HFF-Myc (cell line): ENCODE measurements at places on chromosomes 1 and 21.

GRCh38 chr1:108801101-108801500, 54.6 kb downstream of the STXBP3 start:
- no peak for DNase-seq

DNA sequence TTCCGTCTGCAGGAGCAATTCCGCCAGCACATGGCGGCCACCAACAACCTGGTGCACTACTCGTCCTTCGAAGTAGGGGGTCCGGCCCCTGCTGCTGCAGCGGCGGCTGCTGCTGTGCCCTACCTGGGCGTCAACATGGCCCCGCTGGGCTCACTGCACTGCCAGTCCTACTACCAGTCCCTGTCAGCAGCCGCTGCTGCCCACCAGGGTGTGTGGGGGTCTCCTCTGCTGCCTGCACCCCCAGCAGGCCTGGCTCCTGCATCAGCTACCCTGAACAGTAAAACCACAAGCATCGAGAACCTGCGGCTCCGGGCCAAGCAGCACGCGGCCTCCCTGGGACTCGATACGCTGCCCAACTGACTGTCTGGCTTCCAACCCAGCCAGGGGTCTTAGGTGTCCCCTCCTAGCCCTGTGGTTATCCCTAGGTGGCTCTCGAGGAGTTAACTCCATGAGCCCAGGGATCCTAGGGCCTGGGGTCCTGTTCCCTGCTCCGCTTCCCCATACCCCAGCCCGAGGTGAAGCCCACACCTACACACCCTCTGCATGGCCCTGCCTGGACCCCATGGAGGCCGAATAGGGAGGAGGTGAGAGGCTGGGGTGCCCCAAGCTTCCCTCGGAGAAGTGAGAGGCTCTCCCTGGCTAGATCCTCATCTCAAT, 22.6 kb downstream of the DMBX1 start:
- DNase-seq: no peak

DNA sequence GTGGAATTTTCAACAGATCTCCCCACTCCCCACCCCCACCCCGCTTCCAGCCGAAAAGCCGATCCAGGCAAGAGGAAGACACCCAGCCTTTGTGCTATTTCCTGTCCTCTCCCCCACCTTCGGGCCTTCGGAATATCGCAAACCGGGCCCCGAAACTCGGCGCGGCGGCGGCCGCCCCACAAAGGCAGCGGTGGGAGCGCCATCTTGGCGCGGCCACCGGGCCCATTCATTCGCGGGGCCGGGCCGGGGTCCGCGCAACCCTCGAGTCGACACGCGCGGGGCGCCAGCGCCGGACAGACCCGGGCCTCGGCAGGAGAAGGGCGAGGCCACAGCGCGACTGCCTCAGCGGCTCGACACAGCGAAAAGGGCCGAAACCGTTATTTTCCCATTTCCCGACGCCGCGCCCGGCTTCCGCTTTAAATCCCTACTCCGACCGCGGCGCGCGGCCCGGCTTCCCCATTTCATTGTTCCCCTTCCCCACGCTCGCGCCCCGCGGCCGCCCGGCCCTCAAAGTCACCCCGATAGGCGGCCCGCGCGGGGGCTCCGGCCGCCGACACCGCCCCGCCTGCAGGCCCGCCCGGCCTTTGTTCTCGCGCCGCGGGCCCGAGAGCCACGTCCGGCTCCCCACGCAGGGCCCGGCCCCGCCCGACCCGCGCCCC, 911 bp downstream of the GNB1 start:
- DNase-seq: no peak

- DNase-seq: no peak
These were observed 54.5 kb downstream of the LGR6 start for GRCh38 chr1:202247837-202248795.

DNA sequence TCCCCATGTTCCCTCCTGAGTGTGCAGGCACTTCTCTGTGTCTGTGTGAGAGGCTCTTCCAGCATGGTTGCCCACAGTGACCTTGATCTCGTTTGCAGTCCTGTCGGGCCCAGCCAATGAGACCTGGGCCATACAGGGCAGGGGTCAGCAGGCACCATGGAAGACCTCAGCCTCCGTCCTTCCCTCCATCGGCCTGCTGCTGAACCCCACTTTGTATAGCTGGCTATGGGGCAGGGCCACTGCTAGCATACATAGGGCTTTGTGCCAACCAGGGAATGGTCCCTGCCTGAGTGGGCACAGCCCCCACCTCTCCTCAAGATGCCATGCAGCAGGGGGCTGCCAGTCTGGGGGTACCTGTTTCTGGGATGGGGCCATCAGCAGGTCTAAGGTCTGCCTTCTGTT, 3.8 kb downstream of the C1orf35 start:
- no peak for DNase-seq

DNA sequence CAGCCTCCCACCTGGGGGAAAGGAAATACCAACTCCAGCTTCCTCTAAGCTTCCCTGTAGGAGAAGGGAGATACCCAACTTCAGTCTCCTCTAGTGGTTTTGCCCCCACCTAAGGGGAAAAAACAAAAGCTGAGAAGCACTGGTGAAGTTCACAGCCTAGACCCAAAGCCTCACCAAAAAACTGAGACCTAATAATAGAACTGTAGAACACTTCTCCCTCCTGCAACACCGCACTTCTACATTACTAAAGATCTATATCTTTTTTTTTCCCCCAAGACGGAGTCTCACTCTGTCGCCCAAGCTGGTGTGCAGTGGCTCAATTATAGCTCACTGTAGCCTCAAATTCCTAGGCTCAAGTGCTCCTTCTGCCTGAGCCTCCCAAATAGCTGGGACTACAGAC, 43.2 kb downstream of the SLC2A1 start:
- DNase-seq: no peak

DNA sequence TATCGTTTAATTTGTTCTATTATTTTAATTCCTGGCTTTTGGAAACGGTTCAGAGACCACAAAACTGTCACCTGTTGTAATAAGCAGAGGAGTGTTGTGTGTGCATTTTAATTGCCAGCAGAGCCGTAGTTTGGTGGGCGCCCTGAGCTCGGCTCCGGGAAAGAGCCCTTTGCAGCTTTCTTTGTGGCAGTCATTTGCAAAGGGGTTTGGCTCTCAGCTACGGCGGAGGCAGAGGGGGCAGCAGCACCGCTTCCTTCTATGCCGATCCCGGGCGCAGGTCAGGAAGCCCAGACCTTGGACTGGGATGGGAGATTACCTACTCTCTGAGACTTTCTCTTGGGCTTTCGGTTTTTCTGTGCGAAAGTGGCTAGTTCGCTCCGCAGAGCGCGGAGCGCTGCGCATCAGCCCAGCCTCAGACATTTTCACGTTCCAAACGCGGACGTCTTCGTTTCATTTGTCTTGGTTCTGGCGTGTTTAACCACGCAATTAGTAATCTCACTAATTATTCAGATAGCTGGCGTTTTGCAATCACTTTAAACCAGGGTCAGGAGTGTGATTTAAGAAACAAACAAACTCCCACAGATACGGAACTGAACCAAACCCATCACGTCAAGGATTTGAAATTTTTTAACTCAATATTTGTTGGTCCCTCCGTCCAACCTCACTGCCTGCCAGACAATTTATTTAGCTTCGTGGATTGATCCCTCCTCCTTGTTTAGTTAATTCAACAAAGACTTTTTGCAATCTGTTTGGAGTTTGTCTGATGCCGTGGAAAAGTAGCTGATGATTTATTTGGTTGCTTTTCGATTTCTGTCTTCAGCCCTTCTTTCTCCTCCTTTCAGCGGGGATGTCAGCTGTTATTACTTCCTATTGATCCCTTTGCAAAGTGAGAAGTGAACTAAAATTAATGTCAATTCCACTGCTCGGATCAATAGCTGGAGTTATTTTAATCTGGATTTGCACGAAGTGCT, 3.9 kb downstream of the RNF220 start:
- DNase-seq: no peak

- DNase-seq: peak; percentile 74
These were observed 66.0 kb upstream of the SLC25A33 start for GRCh38 chr1:9473032-9473807.
